ENCODE measurements at places on chromosomes 12 and 14. TPM values are rescaled to one million over a fixed set of nuclear protein-coding genes. Genes with fewer than 3 reads are reported as not detected.

Gene EXOC3L4
- 1.1 TPM for total RNA-seq

Gene CD63
- total RNA-seq = 1,430 TPM

Gene IFNG-AS1
- total RNA-seq = not detected

GRCh38 chr12:85322715-85323114 lies 42.7 kb downstream of the ALX1 start:
- no peak for DNase-seq

DNA sequence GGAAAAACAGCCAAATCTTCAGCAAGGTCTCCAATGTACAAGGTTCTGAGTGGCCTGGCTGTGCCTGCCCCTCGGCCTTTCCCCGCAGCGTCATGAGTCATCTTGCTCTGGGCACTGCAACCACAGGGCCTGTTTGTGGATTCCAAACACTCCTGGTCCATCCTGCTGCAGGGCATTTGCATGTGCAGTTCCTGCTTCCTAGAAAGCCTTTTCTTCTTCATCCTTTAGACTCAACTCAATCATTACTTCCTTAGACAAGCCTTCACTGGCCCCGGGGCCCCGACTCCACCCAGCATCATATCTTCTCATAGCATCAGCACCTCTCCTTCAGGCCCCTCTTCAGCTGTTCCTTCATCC lies 101.8 kb upstream of the EGLN3 start:
- peak; percentile 41 for DNase-seq

DNA sequence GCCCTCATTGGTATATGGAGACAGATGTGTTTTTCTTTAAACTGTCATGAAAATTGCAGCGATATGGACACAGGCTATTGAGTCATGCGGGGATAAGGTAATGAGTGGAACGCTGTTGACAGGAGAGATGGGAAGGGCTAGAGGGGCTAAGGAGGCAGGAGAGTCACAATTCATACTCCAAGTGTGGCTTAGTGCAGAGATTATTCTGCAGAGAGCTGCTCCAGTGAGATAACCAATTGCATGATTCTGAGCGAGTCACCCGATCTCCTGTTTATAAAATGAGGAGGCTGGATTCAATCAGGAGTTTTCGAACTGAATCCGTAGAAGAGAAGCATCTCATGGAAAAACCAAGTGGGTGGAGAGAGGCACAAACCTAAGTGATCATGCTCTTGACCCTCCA lies 106.4 kb upstream of the PLEKHG7 start:
- no peak for DNase-seq

GRCh38 chr14:75295491-75296345 lies 17.1 kb downstream of the FOS start:
- DNase-seq = peak; percentile 83

DNA sequence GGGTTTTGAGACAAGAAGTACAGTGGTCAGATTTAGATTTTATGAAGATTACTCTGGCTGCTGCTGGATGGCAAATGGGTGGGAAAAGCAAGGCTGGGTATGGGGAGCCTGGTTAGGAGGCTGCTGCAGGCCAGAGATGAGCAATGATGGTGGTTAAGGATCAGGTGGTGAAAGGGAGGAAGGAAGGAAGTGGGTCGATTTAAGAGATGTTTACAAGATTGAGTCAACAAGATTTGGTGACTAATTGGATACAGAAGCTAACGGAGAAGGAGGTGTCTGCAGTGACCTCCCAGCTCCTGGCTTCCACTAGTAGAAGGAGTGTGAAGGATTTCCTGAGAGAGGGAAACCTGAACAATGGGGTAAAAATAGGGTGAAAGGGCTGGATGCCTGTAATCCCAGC lies 18.7 kb downstream of the NOS1 start:
- DNase-seq = no peak

All from right cardiac atrium (tissue), 5 donors.